Fibroblast of pulmonary artery (primary cell): ENCODE measurements at places on chromosomes 2 and 18.

DNA sequence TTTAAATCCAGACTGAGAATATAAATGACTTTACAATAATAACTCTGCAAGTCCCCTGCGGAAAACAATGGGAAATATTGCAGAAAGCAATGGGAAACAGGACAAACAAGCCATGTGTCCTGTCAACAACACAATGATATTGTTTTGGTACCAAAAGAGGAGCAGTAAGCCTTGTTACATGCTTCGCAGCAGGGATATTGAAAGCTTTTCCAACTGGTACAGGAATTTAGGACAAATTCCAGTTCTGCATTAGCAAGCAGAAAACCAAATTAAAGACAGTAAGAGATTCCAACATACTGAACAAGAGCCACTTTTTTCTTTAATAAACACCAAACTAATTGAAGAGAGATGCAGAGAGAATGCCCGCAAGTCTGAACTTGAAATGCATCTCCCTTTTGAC, 30.0 kb downstream of the FRZB start:
- no peak for DNase-seq

DNA sequence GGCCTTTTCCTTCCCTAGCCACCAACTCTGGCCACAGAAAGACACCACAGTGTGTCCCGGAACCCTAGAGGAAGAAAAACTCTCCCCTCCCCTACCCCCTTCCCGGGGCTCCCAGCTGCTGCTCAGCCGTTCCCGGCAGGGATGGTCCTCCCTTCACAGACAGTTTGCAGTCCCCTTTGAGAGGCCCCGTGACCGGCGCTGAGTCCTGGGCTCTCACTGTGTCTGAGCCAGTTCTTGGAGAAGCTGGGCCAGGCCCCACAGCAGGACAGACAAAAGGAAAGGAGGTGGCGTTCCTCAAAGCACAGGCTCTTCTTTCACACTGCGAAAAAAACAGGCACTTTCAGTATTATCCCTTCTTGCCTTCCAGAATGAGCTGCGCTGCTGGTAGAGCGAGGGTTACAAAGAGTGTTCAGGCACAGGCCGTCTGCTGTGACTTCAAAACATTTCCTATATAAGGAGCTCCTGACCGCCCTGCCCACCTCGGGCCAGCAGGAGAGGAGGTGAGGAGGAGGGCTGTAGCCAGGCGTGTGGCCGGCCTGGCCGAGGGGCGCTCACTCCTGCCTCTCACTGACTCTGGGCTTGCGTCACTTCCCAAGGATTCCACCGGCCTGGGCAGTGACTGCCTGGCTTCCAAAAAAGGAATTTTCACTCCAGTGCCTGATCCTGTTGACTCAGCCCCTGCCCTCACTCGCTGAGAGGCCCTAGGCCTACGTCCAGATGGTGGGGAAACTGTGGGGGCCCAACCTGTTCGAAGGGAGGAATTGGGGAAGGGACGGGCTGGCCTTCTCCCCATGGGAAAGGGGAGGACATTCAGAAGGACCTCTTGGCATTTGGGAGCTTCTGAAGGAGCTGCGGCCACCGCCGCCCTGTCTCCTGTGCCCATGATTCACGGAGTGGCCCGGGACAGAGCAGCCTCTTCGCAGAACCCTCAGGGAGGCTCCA, 24.9 kb downstream of the CIDEA start:
- peak; percentile 99 for DNase-seq

GRCh38 chr18:23155537-23155936, 20.3 kb downstream of the CABLES1 start:
- DNase-seq, result no peak

DNA sequence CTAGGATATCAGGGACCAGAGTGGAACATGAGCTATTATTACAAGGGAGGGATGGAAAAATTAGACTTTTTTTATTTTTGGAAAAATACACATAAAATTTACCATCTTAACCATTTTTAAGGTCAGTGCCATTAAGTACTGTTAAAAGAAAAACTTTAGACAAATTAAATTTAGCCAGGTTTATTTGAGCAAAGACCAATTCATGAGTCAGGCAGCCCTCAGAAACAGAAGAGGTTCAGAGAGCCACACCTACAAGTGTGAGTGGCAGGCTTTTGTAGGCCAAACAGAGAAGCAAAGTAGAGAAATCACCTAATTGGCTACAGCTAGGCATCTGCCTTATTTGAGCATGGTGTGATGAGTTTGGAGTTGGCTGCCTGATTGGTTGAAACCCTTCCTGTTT, 301.3 kb upstream of the RAB12 start:
- DNase-seq, result no peak

DNA sequence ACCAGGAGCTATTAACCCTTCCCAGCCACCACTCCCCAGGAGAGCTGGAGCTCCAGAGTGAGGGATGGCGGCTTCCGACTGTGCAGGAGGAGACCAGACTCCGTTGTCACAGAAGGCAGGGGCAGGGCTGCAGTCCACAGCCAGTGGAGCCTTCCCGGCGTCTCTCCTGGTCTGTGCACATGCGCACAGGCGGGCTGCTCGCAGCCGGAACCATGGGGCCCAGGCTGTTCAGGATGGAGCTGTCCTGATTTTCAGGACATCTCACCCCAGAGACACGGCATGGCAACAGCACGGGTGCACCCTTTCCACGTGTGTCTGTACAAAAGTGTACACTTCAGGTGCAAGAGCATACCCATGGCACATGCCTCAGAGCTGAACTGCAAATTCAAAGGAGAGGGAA, 28.9 kb downstream of the EIPR1 start:
- no peak for DNase-seq

GRCh38 chr2:112197868-112198267, 57.0 kb downstream of the ZC3H8 start:
- no peak for DNase-seq

DNA sequence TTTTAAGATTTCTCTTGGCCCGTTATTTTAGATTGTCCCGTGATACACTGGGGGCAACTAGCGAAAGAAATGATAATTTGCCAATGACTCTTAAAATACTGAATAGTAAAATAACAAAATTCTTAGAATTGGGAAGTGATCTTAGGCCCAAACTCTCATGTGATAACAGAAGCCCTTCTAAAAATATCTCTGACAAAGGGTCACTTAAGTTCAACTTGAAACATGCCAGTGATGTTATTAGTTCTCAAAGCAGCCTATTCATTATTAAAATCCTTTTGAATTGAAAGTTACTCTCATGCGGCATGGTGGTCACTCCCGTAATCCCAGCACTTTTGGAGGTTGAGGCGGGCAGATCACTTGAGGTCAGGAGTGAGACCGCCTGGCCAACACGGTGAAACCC, 920.9 kb downstream of the NRXN1 start:
- DNase-seq, result no peak

DNA sequence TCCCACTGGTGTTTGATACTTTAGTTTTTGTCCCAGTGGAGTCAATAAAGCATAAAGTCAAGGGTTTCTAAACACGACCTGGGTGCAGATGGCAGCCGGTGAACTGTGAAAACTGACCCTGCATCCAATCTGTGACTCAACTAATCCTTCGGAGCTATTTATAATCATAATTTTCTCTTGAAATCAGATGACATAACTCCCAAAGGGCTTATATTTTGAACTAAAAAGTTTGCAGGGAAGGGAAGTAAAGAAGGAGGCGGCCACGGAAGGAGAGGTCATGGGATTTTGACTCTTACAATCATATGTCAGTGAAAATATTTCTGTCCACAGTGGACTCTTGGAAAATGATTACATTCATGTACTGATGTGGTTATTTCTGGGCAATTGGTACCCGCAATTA, 178.5 kb downstream of the PDE1A start:
- DNase-seq, result no peak

- no peak for DNase-seq
These were observed 211.9 kb upstream of the SMAD2 start for GRCh38 chr18:48142353-48142752.
